ENCODE measurements at places on chromosomes 4 and X.

- DNase-seq: no peak
Observed at GRCh38 chr4:183435803-183436202, 8.6 kb upstream of the CDKN2AIP start.

- DNase-seq: no peak
Observed at GRCh38 chrX:79182616-79183015, 38.1 kb downstream of the GPR174 start.

DNA sequence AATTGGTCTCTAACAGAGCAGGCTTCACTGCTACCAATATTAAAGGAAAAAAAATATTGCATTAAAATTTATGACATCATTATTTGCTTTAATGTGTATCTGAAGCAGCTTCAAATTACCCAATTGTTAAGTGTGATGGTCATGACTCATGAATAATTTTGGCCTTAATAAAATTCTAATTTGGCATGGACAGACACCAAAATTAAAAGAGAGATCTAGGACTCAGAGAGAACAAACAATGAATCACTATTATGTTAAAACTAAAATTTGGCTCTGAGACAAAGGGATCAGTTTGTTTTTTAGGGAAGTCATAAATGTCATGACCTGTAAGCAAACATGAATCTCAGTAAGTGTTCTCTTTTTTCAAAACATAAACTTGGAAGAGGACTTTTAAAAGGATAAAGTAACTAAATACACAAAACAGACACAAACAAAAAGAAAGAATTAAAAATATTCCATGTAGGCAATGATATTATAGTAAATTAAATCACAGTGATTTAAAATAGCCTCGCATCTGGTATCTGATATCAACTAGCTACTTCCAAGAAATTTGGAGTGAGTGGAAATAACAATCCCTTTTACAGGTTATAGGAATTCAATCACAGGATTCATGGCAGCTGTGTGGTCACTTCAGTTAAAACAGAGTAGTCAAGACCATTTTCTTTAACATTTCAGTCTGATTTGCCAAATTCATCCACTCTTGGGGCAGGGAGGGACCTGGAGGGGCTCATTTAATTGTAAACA is 11.6 kb downstream of the VEGFC start:
- no peak for DNase-seq

DNA sequence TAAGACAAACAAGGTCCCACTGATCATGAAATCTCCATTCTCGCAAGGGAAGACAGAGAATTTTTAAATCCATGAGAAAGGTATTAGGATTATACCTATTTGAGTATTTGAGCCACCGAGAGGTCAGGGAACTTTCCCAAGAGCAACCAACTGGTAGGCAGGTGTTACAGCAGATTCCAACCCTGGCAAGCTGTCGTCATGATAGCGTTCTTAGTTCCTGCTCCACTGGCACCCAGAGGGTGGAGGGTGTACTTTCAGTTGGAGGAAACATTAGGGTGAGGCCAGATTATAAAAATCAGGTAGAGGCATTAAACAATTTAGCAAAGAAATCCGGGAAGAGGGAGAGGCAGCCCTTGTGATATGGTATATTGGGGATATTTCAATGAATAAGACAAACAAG is 23.3 kb downstream of the COQ2 start:
- no peak for DNase-seq

- DNase-seq: no peak
Observed at GRCh38 chr4:140702096-140702757, 54.0 kb downstream of the TBC1D9 start.

GRCh38 chr4:43457866-43458265 is 565.4 kb downstream of the GRXCR1 start:
- no peak for DNase-seq

DNA sequence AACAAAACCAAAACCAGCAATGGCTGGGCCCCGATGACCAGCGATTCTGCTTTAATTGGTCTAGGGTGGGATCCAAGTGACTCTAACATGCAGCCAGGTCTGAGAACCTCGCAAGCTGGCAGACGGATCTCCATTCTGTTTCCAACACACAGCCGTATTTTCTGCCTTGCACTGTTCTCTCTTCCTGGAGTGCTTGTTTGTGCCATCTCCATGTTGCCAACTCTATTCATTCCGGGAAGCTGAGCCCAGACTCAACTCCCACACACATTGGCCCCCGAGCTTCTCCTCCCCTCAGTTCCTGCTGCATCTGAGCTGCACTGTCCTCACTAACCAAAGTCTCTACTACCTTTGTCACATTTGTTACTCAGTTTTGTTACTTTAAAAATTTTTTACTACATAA is 35.6 kb downstream of the GEMIN8 start:
- no peak for DNase-seq

Measured in CD4-positive, alpha-beta T cell treated with Interleukin-6 at 100 ng/mL for 8 hours (primary cell).